Epithelial cell of esophagus (primary cell): ENCODE measurements at places on chromosomes 3 and 15.

DNA sequence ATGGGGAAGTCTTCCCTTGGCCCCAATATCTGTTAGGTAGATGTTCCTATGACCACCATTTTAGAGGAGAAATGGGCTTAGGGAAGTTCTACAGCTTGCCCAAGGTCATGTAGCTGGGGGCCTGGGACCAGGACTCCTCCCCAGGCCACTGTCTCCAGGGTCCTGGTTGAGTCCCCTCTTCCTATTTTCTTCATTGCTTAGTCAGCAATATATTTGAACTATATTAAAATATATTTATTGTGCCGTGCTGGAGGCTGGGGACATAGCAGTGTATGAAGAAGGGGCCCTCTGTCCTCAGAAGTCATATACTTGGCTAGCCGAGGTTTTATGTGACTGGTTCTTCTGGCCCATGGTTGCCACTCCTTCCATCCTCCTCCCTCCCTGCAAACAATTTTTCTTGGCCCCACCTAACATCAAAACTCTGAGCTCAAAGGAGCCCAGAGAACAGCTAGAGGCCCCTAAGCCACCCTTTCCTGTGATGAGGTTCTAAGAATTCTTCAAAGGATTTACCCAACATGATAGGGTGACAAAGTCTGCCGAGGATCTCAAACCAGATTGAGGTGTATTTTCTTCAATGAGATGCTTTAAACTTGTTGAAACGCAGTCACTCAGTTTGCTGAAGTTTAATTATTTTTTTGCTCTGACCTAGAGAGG lies 121.2 kb upstream of the RASGRP1 start:
- DNase-seq = no peak

GRCh38 chr15:39878406-39878785 lies 41.7 kb downstream of the GPR176 start:
- no peak for DNase-seq

GRCh38 chr15:29636140-29636539 lies 186.1 kb downstream of the TJP1 start:
- DNase-seq = no peak

DNA sequence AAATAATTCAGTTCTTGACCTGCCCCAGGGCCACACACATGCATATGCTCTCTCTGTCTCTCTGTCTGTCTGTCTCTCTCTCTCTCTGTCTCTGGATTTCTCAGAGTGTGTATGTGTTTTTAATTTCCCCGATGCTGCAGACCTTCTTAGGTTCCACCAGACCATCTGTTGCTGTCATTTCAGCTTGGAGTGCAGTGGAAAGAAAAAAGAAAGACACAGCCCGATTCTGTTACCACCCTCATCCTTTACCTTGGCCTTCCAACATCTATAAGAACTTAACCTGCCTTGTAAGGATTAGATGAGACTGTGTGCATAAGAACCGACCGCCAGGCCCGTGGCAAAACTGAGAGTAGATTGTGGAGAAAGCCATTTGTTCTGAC lies 9.7 kb upstream of the PGPEP1L start:
- DNase-seq = no peak

DNA sequence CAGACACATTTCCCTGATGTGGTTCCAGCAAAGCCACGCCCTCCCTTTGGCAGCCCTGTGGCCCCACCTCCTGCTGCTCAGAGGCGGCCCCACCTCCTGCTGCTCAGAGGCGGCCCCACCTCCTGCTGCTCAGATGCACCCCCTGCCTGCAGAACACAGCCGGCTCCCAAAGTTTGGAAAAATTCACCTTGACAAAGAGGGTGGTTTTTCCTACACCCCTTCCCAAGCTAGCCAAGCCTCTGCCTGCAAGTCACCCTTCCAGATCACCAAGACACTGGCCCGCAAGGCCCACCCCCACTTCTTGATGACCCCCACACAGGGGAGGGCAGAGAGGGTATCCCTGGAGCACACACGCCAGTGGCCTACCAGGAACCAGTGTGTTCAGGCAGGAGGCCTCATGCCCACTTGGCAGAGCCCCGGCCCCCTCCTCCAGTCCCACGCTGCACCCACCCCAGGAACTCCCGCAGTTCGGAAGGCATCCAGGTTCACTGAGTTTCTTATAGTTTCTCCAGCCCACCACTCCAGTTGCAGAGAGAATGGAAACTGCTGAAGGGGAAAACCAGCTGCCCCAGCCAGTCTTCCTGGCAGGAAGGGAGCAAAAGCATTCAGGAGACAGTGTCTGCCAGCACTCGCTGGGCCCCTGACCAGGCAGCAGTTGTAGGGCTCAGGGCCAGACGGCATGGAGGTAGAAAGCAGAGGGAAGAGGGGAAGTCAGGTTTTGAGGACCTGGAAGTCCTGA lies 2.3 kb upstream of the HAPLN3 start:
- peak; percentile 86 for DNase-seq

DNA sequence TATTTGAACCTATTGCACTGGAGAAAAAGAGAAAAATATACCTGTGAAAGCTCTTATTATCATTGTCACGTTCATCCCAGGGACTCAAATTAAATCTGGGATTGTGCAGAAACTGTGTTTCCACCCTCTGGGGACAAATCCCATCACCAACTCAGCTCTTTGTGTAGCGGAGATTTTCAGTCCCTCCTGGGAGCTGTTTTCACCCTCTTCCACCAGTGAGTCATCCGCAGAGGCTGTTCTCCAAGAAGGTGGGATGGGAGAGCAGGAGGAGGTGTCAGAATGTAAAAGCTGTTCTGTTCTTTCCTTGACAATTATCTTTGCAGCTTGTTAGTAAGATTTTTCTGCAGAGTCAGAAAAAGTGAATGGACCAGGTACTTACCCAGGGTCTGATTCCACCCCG lies 28.0 kb downstream of the SV2B start:
- no peak for DNase-seq

DNA sequence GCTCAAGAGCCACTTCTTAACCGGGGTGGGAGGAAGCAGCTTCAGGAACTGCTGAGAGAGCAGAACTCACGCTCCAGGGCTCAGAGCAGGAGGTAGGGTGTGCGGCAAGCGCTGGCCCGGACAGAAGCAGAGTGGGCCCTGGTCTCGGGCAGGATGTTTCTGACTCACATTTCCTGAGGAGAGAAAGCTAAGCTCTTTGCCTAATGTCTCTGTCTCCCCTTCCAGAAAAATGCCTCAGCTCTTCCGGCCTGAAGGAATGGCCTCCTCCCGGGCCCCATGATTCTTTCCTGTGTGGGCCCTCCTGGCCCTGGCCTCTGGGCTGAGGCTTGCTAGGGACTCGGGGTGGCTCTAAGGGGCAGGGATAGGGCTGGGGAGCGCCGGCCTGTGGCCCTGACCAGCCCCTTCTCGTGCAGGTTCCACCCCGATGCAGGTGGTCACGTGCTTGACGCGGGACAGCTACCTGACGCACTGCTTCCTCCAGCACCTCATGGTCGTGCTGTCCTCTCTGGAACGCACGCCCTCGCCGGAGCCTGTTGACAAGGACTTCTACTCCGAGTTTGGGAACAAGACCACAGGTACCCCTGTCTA lies 4.1 kb upstream of the STAB1 start:
- DNase-seq = no peak

DNA sequence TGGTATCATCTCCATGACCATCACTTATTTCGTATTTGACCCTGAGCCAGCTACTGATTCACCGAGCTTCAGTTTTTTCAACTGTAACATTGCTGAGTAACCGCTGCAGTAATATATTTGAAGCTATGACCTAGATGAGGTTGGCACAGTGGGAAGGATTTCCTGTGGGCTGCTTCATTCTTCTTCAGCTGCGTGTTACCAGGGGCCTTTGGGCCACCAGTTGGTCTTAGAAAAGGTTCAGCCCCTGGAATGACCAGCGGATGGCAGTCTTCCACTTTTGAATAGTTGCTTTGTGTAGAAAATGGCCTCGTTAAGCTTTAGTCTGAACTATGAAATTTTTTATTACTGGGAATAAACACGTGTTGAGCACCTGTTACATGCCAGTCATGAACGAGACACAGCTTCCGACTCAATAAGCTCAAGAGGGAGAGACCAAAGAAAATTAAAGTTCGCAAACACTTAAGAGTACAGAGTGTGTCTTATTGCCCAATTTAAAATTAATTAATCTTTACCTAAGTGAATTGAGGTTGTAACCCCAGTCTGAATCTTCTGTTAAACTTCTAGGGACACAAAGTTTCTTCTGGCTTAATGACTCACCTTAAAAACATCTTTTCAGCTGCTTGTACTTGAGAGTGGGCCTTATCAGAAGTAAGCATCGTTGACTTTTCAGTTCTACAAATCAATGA lies 57.6 kb upstream of the NR2E3 start:
- DNase-seq = peak; percentile 76

GRCh38 chr15:96347181-96348111 lies 16.9 kb downstream of the NR2F2 start:
- DNase-seq = peak; percentile 73

DNA sequence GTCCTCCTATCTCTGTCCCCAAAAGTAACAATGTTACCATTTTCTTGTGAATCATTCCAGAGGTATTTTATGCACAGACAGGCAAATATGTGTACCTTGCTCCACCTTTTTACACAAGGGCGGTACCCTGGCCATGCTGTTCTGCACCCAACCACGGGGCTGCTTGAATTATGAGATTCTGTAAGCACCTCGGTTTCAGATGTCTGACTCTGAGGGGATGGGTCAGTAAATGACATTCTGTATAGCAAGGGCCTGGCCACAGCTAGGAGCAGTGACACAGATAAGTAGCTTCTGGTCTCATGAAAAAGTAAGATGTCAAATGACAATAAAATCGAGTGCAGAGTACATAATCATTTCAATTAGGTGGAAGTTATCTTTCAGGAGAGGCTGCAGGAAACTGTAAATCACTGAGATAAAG lies 30.4 kb upstream of the FLNB start:
- peak; percentile 66 for DNase-seq
